ENCODE measurements at places on chromosomes 11 and 22.

GRCh38 chr22:32589007-32589406 lies 114.4 kb downstream of the FBXO7 start:
- no peak for DNase-seq

GRCh38 chr22:50315289-50316113 lies 8.1 kb upstream of the PLXNB2 start:
- DNase-seq = no peak

- DNase-seq = no peak
Observed at GRCh38 chr22:42367980-42368378, 64.2 kb downstream of the NFAM1 start.

DNA sequence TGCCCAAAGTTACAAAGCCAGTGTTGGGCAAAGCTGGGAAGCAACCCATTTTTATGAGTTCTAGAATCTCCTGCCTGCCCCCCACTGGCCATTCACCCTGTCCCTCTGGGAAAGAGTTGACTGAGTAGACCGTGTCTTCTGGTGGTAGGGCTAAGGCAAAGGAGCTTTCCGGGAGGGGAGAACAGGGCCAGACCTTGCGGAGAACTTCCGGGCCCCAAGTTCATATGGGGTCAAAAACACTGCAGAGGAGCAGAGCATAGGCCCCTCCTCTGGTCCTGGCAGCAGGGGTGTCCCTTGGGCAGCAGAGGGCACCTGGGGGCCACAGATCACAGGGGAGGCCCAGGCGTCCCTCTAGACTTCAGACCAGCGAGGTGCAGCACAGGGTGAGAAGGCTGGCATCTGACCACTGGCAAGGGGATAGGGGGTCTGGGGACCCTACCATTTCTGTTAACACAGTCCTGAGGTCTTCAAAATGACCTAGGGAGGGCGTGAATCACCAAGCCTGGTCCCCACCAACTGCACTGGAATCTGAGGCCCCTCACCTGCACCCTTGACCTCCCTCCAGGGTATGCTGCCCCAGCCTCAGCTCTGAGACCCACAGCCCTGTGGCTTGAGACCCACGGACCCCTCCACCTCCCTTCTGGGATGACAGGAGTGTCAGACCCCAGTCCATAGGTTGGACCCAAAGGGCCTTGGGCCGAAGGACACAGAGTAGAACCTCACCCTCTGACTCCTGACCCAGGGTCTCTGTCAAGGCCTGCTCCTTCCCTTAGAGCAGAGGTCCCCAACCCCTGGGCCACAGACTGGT lies 1.3 kb upstream of the ARAP1 start:
- DNase-seq = no peak

DNA sequence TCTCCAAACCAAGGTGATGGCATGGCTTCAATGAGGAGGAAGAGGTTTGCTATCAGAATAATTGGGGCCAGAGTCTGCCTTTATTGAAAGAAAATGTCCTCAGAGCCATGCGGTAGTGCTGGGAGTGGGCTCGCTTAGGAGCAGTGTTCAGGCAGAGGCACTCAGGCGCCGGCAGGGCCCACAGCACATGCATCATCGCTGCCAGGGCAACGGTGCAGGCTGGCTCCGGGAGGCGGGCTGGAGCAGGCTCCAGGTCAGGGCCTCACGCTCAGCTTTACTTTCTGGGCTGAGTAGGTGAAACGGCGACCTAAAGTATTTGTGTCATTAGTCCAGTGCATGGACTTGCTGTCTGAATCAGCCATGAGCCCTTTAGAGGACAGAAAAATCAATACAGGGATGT lies 169.9 kb upstream of the CCDC90B start:
- DNase-seq = no peak

GRCh38 chr11:122706291-122707088 lies 51.0 kb downstream of the UBASH3B start:
- DNase-seq = peak; percentile 52

- DNase-seq = peak; percentile 91
Observed at GRCh38 chr11:72821920-72822799, 7.9 kb downstream of the ATG16L2 start.

- DNase-seq = no peak
Observed at GRCh38 chr11:1669546-1670218, 27.3 kb upstream of the KRTAP5-6 start.

GRCh38 chr11:100876815-100877520 lies 189.9 kb downstream of the ARHGAP42 start:
- peak; percentile 27 for DNase-seq

- no peak for DNase-seq
Observed at GRCh38 chr22:42013385-42013784, 14.8 kb downstream of the WBP2NL start.

- DNase-seq = peak; percentile 21
Observed at GRCh38 chr22:31488988-31489617, 539 bp downstream of the EIF4ENIF1 start.
